H9 (cell line): ENCODE measurements at places on chromosomes 1 and 21. TPM values are rescaled to one million over a fixed set of nuclear protein-coding genes. Genes with fewer than 3 reads are reported as not detected.

Gene IL22RA1
- 0.13 TPM in 1 of 2 replicates, not detected in the other for total RNA-seq

Gene RAB7B
- total RNA-seq = 0.68 and 0.83 TPM in 2 replicates

Gene RXRG
- not detected in 2 replicates for total RNA-seq

Gene LRRC38
- total RNA-seq = 0.72 and 0.86 TPM in 2 replicates

Gene WNT4
- total RNA-seq = 0.72 and 1.4 TPM in 2 replicates

Gene RCAN1
- 5.7 and 7.0 TPM in 2 replicates for total RNA-seq

Gene HPCAL4
- 0.15 TPM in 2 replicates for total RNA-seq

Gene NID1
- 28.2 and 28.5 TPM in 2 replicates for total RNA-seq

Gene MRPL39
- 56.1 and 58.8 TPM in 2 replicates for total RNA-seq

Gene ANKRD34A
- 0.20 and 0.39 TPM in 2 replicates for total RNA-seq

Gene IQCC
- total RNA-seq = 5.1 and 5.3 TPM in 2 replicates

GRCh38 chr1:245168906-245169305 lies 14.1 kb downstream of the KIF26B start:
- DNase-seq = no peak

GRCh38 chr1:54558434-54559030 lies 10.5 kb downstream of the ACOT11 start:
- no peak for DNase-seq

DNA sequence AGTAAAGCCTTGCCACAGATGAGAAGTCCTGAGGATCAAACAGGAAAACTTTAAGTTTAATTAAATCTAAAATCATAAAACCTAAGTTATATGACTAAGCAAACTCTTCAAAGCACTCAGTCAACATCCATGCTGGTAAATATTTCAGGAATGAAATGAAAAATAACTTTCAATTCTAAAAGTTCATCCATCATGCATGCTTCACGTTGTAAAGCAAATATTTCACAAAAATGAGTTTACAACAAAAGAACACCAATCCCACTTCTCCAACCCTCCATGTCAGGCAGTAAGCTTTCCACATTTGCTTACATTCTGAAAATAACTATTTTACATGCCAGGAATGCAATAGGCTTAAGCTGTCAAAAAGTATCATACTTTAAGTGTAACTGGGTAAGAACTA lies 16.8 kb downstream of the APP start:
- DNase-seq = no peak

- DNase-seq = no peak
These were observed 18.7 kb downstream of the CYYR1 start for GRCh38 chr21:26554365-26554764.

DNA sequence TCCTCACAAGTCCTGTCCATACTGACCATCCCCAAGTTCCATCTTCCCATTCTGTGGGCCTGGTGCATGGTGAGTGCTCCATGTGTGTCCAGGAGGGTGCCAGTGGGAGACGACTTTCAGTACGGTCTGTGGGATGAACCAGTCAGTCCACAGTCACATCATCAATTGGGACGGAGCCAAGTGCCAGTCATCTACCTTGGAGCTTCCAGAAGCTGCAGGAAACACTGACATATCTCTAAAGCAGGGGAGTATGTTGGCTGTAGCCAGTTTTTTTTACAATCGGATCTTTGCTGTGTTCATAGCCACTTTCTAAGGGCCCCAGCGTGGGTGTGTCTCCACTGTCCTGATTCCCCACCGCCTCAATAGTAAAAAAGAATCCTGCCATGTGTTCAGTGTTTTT lies 13.6 kb upstream of the TRIM17 start:
- no peak for DNase-seq

GRCh38 chr1:154407198-154408091 lies 2.3 kb downstream of the IL6R start:
- DNase-seq = no peak

DNA sequence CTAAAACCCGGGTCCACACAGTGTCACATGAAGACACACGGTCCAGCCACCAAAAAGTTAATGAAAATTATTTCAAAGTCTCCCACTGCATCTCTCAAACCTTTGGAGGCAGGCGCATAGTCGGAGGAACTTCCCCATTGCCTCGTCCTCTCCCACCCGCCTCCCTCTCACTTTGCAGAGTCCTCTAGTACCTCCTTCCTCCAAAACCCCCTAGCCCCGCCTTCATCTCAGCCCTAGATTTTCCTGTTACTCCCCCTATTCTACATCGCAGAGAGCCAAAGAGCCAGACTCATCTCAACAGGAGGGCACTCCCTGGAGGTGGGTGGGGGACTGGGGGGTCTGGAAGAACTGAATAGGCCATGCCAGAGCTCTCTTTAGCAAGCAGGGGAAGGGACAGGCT lies 79.3 kb downstream of the DISP3 start:
- DNase-seq = no peak

- DNase-seq = no peak
These were observed 28.2 kb upstream of the ZBTB21 start for GRCh38 chr21:42038393-42038792.

DNA sequence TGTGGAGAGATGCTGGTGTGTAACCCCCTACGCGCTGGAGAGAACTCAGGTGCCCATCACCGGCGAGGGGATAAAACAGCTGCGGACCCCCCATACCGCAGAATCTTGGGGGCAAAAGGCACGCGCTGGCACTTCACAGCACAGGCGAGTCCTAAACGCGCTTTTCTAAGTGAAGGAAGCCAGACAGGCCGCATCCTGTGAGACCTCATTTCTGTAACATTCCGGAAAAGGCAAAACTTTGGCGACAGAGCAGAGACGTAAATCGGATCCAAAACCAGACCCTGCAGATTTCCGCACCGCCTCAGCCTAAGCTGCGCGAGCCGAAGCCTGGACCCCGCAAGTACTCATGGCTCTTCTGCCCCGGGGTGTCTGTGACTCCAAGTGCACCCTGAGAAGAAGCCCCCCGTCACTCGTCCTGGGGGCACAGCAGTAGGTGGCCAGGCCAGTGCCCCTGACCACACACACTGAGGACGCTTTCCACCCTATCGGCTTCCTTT lies 60.9 kb downstream of the SLX9 start:
- DNase-seq = no peak

- peak; percentile 40 for DNase-seq
These were observed 15.4 kb upstream of the TENT5C start for GRCh38 chr1:117590273-117590925.

- DNase-seq = peak; percentile 60
These were observed 933 bp downstream of the C1orf35 start for GRCh38 chr1:228101994-228102790.

DNA sequence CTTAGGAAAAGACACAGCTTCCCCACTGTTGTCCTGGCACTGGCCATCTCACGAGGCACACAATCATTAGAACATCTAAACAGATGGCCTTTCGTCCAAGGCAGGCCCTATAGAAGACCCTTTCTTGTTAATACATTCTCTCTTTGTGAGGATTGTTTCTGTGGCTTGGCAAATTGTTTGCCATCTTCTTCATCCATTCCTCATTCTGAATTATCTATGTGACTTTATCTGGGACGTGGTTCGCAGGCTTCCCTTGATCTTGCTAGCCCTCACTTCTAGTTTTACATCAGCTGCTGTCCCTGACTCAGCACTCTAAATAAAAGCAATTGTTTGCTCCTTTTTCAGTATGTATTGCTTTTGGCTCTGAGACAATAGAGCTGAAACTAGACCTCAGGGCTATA lies 101.1 kb upstream of the ZC3H11B start:
- DNase-seq = no peak

DNA sequence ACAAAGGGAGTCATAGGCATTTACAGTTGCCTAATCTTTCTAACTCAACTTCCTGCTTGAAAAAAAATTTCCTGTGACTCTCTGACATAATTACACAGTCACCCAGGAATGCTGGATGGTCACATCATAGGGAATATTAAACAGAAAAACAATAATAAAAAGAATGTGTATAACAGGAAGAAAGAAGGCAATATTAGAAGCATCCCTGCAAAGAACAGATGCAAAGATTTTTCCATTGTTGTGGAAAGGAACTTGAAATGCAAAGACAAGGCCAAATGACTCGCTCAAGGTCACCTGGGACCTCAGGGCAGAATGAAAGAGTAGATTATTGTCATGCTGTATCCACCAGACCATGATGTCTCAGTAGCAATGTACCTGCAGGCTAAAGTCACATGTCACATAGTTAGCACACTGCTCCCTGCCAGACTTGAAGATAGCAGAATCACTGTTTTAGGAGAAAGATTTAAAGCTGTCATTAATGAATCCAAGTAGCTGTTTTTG lies 184.3 kb downstream of the CYYR1 start:
- no peak for DNase-seq

DNA sequence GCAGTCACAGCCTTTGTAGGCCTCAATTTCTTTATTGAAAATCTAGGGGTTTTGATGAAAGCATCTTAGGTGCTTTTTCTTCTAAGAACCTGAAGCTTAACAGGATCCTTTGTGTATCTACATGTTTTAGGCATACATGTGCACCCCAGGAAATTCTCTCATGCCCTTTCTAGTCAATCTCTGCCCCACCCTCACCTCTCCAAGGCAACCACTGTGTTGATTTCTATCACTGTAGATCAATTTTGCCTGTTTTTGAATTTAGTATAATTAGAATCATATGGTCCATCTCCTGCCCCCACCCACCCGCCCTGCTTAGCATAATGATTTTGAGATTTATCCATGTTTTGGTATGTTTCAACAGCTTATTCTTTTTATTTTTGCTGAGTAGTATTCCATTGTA lies 19.4 kb downstream of the VANGL1 start:
- DNase-seq = no peak

GRCh38 chr1:97529600-97529999 lies 391.2 kb downstream of the DPYD start:
- no peak for DNase-seq

DNA sequence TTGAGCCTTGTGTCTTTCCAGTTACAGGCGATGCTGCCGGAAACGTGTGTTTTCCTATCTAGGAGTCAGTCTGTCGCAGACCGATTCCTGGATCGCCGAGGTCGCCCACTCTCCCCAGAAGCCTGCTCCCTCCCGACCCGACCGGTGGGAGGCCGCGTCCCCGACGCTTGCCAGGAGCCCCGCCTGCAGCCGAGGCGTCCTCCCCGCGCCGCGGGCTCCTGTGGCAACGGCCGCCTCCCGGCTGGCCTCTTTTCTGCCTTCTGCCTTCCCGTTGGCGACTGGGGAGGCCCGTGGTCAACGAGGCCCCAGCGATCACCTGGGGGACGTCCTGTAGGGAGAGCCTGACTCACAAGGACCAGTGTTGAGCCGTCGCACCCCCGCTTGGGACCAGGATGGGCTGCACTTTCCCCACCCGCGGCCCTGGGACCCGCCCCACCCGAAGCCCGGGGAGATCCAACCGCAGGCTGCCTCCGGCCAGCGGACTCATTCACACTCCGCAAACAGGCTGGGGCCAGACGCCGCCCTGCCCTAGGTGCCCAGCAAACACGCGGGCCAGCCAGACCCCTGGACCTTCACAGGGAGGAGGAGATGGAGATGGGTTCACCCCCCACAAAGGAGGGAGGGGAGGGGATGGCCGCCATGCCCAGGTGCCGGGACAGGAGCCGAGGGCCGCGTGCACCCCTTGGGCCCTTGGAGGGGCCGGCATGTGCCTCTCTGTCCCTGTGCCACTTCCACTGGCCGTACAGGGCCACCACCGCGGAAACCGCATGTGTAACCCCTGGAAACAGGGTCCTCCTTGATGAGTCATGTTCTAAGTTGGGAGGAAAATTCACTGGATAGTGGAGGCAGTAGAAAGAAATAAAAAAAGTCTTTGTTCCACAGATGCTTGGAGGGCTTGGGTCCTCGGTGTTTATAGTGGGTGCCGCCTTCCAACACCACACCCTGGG lies 7.2 kb upstream of the COL6A1 start:
- DNase-seq = peak; percentile 69

DNA sequence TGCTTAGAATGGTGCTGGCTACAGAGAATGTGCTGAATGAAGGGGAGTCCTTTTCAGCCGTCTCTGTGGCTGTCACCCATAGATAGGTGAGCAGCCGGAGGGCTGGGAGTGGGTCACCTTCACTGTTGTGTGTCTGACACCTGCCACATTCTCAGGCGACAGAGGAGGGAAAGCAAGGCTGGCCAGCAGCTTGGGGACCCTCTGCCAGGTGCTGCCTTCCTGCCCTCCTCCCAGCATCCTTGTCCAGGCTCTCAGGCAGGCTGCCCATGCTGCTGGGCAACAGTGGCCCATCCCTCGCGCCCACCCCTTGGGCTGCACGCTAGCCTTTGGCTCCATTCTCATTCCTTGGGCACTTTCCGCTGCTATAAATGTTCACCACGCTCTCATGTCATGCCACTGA lies 22.1 kb downstream of the CYB5RL start:
- DNase-seq = no peak

DNA sequence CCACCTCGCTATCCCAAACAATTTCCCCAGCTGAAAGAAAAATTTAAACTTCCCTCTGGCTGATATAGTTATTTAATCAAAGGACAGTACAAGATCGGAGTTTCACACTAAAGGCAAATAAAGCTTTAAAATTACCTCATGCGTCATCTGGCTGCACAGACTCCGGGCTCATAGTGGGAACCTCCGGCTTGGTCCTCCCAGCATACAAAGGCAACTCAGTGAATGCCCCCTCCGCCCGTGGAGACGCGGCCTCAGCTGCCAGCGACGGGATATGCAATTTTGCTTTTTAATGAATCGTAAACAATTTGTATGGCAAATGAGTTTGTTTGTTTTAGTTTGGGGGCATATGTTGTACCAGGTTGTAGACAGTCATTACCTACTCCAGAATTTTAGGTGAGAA lies 214.6 kb upstream of the NFIA start:
- no peak for DNase-seq

DNA sequence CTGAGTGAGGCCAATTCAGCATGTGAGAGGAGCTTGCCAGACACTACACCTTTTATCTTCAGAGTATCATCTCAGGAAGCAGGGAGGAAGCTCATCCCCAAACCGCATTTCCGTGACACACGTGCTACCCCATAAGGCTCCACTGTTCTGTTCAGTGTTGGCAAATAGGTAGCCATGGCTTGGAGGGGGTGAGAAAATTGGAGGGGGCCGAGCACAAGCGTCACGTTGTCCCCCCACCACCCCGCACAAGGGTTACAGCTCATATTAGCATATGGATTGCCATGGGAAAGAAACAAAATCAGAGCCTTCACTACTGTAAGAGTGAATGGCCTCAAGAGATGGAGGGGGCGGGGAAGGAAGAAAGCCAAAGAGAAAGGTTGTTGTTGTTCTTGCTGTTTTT lies 46.7 kb downstream of the OLIG1 start:
- DNase-seq = no peak

GRCh38 chr1:31704271-31705079 lies 658 bp upstream of the COL16A1 start:
- DNase-seq = no peak
